Suprapubic skin (tissue), 4 donors: ENCODE measurements at places on chromosomes 16 and 17. TPM values are rescaled to one million over a fixed set of nuclear protein-coding genes. Genes with fewer than 3 reads are reported as not detected.

DNA sequence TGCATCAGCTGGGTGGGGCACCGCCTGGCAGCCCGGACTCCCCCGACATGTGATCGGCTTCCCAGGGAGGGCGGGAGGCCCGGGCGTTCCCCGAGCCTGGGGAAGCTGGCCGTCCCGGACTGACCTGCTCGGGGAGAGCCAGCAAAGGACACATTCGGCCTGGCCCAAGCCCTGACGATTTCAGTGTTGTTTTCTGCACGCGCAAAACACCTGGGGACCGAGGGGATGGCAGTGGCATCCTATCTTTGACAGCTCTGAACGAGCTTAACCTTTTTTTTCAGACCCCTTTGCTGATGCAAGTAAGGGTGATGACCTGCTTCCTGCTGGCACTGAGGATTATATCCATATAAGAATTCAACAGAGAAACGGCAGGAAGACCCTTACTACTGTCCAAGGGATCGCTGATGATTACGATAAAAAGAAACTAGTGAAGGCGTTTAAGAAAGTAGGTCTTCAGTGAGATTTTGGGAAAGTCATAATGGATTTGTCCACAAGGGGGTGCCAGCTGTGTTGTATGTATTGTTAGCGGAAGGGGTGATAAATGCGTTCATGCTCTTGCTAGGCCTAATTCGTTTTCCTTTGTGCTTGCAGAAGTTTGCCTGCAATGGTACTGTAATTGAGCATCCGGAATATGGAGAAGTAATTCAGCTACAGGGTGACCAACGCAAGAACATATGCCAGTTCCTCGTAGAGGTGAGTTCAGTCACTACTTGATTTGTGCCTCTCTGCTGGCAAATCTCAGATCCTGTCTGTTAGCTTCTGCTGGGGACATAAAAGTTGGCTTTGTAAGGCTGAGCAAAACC is 1.0 kb downstream of the EIF1 start:
- no peak for DNase-seq

GRCh38 chr16:55678161-55678821 is 22.5 kb downstream of the SLC6A2 start:
- DNase-seq, result no peak

- DNase-seq, result no peak
Measured at GRCh38 chr17:60724647-60725046, 47.0 kb downstream of the BCAS3 start.

DNA sequence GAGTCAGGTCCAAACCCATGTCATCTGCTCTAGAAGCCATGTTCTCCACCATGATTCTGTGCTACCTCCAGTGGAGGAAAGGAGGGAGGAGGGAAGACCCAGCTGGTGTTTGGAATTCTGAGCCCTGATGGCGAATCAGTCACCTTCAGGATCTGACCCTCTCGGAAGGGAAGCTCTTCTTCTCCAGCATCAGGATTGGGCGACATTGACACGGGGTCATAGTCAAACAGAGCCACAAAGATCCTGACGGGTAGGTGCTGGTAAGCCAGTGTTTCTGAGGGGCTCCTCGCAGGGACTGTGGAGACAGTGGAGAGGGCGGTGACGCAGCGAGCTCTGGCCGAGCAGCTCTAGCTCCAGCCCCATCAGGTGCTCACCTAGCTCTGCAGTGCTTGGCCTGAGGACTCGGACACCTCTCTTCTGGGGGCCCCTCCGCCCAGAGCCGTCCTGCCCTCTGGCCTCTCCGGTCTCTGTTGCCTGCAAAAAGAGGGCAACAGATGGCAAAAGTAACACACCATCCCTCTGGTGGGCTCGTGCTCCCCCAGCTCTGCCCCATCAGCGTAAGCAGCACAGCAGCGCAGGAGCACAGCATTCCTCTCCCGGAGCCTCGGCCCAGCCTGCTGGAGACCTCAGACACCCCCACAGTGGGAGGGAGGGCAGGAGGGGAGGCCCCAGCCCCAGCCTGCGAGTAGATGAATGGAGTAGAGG is 21.0 kb downstream of the TSPOAP1 start:
- DNase-seq, result no peak

The NPIPB13 gene
- 4.8 TPM for total RNA-seq

DNA sequence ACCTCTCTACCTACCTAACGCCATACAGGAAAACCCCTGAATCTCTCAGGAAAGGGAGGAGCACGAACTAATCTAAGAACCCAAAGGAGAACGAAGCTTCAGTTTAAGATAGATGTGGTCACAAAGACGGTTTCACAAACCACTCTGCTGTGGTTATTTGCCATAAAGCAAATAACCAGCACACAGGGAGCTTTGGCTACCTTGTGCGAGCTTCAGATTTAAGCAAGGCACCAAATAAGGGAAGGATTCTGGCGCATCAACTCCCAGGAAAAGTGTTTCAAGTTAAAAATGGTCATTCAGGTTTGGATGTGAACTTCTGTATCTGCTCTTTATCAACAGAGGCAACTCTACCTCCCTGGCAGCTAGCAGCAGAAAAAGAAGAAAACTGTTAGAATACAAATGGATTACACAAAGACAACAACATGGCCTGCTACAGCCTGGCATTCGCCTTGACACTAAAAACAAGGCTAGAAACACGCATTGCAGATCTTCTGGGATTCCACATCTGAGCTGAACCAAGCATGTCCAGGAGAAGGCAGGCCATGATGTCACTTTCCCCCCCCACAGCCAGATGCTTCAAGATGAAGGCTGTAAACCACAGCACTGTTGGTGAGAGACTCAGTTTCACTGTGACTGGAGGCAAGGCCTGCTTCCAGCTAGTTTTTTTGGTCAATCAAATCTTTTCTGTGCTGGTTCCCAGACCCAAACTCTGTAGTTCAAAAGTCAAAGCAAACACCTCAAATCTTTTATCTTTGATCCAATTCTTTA is 43.6 kb downstream of the SMG6 start:
- no peak for DNase-seq

- DNase-seq, result no peak
Measured at GRCh38 chr17:80664217-80664790, 119.7 kb downstream of the RPTOR start.

The AGRP gene
- total RNA-seq, result not detected

The CCL8 gene
- 2.2 TPM for total RNA-seq

DNA sequence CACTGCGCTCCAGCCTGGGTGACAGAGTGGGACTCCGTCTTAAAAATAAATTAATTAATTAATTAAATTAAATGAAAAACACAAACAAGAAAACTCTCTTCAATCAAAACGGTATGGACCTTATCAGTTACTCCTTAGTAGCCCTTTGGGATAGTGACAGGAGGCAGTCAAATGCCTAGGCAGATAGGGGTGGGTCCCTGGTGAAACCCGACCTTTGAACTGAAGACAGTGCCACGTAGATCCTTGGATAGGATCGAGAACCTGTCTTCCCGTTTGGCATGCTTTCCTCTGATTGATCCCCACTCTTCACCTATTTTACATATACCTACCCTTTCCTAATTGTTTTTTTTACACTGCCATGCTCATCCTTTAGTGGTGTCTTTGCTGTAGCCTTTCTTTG is 22.2 kb upstream of the DHRS7B start:
- DNase-seq, result no peak

GRCh38 chr17:40607641-40608040 is 40.0 kb downstream of the SMARCE1 start:
- no peak for DNase-seq

The SHCBP1 gene
- total RNA-seq, result 6.2 TPM

DNA sequence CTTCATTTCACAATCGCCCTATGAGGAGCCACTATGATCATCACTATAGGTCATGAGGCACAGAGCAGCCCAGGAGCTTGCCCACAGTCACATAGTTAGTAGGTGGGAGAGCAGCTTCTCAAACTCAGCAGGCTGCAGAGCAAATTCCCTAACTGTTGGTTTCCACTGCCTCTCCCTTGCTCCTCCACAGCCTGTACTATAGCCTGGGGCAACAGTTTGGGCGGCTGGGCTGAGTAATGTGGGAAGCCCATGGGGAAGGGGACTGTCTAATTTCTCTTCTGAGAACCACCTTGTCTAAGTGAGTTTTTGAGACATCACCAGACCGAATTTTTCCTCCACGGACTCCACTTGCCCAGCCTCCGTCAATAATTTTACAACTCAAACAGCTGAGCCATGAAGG is 73.4 kb upstream of the GPR139 start:
- DNase-seq, result no peak

- no peak for DNase-seq
Measured at GRCh38 chr17:50803676-50804075, 31.7 kb upstream of the WFIKKN2 start.

DNA sequence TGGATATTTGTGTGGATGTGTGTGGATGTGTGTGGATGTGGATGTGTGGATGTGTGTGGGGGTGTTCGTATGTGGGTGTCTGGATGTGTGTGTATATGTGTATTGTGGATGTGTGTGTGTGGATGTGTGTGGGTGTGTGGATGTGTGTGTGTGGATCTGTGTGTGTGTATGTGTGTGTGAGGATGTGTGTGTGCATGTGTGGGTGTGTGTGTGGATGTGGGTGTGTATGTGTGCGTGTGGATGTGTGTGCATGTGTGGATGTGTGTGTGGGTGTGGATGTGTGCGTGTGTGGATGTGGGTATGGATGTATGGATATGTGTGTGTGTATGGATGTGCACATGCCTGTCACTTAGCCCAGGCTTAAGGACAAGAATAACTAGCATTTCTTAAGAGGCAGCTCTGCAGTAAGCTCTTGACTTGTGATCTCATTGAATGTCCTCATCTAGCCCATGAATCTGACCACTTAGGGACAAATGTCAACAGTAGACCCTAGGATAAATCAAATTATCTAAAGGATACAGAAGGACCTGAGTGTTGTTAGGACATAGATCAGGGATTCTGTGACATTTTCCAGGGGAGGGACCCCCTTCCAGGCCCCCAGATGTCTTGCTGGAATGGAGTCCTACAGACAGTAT is 83.5 kb downstream of the BMERB1 start:
- DNase-seq, result no peak

GRCh38 chr16:57675741-57676551 is 7.8 kb downstream of the ADGRG3 start:
- DNase-seq, result peak; percentile 25

- DNase-seq, result no peak
Measured at GRCh38 chr16:25633549-25633948, 58.2 kb upstream of the HS3ST4 start.

- DNase-seq, result no peak
Measured at GRCh38 chr16:75222271-75222783, 3.5 kb downstream of the CTRB1 start.

GRCh38 chr16:48958681-48959080 is 323.0 kb downstream of the CBLN1 start:
- DNase-seq, result no peak

DNA sequence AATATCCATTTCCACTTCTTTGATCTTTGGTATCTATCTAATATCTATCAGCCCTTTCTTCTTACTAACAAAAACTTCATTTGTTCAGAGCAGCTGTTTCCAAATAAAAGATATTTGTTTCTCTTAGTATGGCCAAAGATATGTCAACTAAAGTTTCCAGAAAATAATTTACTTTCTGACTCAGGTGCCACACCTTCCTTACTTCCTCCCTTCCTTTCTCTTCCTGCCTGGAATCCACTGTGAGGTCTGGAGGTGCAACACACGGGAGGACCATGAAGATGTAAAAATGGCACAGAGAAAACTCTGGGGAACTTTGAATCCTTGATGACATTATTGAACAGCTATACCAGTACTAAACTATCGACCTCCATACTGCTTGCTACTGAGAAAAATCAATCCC is 14.0 kb downstream of the MED13 start:
- DNase-seq, result no peak

DNA sequence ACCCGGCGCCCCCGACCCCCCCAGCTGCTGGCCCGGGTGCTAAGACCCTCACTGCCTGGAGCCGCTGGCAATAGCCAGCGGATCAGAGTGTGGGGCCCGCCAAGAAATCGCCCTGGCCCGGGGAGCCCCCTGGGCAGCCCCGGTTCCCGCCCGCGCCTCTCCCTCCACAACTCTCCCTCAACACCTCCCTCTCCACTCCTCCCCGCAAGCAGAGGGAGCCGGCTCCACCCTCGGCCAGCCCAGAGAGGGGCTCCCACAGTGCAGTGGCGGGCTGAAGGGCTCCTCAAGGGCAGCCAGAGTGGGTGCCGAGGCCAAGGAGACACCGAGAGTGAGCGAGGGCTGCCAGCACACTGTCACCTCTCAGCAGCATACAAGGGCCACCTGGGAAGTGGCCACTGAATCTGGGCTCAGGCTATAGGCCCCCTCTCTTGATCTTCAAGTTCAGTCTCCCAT is 385.5 kb downstream of the SEC14L1 start:
- DNase-seq, result peak; percentile 52

DNA sequence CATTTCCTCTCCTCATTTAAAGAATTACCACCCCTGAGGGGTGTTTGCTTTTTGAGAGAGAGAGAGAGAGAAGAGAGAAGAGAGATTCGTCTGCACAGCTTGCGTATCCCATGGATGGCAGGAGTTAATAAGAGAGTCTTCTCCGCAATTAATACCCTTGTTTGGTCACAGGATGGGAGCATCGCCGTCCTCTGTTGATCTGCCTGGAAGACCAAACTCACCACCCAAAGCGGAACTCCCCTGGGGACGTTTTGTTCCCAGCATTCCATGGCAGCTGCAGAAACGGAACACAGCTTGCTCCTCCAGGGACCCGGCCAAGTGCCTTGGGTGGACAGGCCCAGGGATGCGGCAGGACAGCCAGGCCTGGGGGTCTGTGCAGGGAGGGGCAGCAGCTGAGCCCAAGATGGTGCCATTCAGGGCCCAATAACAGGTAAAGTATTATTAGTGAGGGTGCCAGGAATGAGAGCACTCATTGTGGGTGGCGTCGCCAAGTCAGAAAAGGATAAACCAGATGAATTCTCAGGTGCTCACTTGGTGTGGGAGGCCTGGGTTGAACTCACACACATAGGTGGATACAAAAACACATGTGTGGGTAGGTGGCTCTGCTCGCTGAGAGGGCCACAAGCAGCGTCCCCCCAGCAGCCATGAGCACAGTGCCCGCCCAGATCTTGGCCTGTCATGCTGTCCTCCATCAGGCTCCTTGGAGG is 83.1 kb downstream of the NT5M start:
- no peak for DNase-seq

The RPGRIP1L gene
- total RNA-seq, result 2.4 TPM

- DNase-seq, result no peak
Measured at GRCh38 chr17:61570118-61570517, 20.9 kb downstream of the NACA2 start.

The ABCA9 gene
- total RNA-seq, result 9.9 TPM

- no peak for DNase-seq
Measured at GRCh38 chr16:2237102-2237482, 848 bp downstream of the DNASE1L2 start.

DNA sequence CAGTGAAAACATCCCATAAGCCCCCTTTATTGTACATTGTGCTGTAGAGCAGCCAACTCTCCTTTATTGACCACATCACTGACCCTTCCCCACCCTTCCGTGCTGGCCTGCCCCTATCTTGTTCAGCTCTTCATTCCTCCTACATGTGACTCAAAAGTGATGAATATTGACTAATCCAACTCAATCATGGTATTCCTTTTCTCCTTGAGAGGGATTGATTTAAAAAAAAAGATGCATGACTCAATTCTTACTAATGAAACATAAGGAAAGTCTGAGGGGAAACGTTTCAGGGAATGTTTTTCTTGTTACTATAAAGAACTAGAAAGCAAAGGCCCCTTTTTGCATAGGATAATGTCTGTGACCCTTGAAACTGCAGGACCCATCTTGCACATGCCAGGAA is 125.2 kb upstream of the SOX9 start:
- DNase-seq, result no peak

GRCh38 chr16:55933038-55933437 is 57.9 kb upstream of the CES5A start:
- DNase-seq, result no peak

- no peak for DNase-seq
Measured at GRCh38 chr17:18848501-18848900, 9.4 kb upstream of the PRPSAP2 start.

GRCh38 chr17:72419866-72420774 is 299.3 kb downstream of the SOX9 start:
- DNase-seq, result no peak
